Central memory CD8-positive, alpha-beta T cell (primary cell): ENCODE measurements at places on chromosomes 7 and 10.

- DNase-seq: no peak
These were observed 74.8 kb upstream of the RPA3 start for GRCh38 chr7:7793249-7793648.

- DNase-seq: no peak
These were observed 490 bp downstream of the CADPS2 start for GRCh38 chr7:122885583-122886356.

DNA sequence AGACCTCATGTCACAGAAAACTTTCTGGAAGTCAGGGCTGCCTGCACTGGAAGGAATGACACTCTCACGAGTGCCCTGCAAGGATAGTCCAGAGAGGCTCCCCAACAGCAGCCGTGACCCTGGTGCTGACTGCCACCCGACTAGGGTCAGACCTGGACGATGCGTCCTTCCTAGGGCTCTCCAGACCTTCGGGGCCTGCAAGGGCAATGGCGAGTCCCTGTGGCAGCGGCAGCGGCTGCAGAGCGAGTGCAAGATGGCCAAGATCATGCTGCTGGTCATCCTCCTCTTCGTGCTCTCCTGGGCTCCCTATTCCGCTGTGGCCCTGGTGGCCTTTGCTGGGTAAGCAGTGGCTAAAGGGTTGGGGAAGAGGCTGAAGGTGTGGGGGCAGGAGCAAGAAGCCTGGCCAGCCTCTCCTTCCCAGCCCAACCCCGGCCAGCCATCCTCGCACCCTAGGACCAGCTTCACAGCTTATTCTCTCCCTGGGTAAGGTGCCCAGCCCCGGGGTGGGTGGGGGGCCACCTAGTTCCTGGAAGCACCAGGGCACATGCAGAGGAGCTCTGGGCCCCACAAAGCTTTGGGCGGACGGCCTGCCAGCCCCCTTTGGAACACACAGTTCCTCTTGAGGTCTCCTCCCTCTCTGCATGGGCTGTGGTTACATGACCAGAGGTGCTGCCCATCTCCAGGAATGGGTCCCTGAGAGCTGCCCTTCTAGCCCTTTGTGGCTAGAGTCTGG lies 5.5 kb downstream of the OPN4 start:
- no peak for DNase-seq

DNA sequence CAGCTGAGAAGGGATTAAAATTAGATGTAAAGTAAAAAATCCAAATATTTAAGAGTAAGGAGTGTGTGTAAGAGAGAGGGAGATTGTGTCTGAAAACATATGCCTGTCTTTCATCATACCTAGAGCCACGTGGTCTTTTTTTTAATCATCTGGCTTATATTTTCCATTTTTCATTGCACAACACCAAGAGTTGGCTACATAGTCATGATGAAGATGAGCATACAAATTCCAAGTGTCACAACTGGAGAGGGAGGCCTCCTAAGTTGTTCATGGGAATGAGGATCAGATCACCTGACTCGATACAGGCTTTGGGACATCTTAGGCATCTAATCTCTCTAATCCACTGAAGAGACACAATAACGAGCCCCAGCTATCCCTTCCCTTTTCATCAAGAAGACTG lies 47.2 kb upstream of the CCDC3 start:
- no peak for DNase-seq

GRCh38 chr10:4141471-4141870 lies 356.5 kb upstream of the KLF6 start:
- no peak for DNase-seq

DNA sequence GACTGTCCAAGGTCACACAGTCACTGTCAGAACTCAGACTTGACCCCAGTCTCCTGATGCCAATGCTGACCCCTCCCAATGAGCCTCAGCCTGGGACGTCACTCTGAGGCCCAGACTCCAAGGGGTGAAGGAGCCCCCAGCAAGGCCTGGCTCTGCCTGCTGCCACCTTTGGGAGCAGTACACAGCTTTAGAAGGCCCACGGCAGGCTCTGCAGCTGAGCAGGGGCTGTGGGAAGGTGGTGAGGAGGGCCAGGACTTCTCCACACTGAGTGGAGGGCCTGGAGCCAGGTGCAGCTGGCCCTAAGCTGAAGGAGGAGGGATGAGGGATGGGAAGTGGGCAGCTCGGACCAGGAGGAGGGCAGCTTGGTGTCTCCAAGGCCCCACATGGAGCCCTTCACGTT lies 23.9 kb upstream of the ZMIZ1 start:
- DNase-seq: no peak

DNA sequence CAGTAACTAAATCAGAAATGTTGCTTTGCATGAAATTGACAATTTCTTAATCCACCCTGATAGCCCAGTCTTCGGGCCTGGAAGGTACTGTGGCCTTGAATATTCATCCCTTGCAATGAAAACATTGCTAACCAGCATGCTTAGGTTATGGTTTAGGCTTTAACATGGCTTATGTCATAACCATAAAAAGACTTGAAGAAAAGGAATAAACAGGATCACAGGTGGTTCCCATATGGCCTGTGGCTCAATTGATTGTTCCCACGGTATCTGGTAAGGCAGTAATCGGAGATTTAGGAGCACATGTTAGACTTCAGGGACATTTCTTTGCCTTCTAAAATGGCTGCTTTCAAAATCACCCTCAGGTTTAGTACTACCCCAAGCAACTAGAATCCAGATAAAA lies 139.5 kb downstream of the ST7 start:
- DNase-seq: no peak

DNA sequence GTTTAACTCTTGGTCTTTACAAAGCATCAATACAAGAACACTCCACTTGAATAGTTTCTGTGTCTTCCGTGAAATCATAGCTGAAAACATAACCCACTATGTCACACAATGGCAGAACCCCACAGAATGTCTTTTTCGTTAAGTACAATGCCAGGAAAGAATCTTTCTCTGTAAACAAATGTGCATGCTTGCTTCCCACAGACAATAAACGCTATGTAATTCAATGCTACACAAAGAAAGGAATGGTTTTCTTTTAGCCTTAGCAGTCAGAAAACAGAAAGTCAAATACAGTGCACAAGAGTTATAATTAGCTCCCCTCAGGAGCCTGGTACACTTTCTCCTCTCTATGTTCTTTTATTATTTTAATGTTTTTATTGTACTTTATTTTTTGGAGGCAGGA lies 186.1 kb downstream of the SRPK2 start:
- no peak for DNase-seq

GRCh38 chr10:93995598-93996271 lies 2.0 kb downstream of the PLCE1 start:
- DNase-seq: no peak

DNA sequence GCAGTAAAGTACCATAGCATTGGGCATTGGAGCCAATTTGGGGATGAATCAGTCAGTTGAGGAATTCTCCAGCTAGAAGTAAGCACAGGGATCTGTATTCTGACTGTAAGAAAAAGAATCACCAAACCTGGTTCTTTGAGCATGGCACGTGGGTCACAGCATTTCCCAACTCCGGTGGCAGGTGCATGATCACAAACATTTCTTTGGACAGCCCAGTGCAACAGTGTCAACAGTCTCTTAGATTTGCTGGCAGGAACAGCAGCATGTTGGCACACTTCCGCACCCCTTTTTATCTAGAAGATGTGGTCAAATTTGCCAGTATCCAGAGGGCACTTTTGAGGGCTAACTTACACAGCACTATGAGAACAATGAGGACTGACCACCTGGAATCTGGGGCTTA lies 437.5 kb upstream of the GHITM start:
- DNase-seq: no peak

DNA sequence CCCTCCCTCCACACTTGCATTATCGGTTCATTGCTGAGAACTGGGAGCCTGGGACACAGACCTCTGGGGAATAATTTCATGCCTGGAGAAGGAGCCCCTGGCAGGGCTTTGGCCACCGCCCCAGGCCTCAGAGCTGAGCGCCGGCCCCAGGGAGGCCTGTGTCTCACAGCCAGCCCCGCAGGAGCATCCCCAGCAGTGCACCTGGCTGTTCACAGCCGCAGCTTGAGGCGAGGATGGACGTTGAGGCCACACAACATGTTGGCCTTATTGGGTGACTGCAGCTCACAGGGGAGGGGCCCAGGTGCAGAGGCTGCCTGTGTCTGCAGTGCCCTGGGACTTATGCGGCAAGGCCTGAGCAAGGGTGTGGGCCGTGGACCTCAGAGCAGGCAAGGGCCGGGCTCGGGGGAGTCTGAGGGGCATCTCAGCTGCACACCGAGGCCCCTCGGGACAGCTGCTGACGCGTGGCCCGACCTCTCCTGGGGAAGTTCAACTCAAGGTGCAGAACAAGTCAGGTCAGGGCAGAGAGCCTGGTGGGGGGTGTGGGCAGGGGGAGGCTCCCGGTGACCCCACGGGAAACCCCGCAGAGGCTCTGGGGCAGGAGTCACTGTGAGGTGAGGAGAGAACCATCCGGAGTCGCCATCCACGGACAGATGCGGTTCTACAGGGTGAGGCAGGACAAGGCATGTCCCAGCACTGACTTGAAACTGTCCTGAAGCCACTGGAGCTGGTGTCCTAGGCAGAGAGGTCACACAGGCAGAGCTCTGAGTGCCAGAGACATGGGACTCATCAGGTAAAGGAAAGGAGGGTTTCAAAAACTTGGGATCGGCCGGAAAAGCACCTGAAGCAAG lies 13.1 kb upstream of the UBE3C start:
- no peak for DNase-seq

GRCh38 chr10:61804414-61804813 lies 97.1 kb upstream of the ARID5B start:
- no peak for DNase-seq

GRCh38 chr10:103124420-103125096 lies 68.5 kb downstream of the NT5C2 start:
- DNase-seq: no peak

DNA sequence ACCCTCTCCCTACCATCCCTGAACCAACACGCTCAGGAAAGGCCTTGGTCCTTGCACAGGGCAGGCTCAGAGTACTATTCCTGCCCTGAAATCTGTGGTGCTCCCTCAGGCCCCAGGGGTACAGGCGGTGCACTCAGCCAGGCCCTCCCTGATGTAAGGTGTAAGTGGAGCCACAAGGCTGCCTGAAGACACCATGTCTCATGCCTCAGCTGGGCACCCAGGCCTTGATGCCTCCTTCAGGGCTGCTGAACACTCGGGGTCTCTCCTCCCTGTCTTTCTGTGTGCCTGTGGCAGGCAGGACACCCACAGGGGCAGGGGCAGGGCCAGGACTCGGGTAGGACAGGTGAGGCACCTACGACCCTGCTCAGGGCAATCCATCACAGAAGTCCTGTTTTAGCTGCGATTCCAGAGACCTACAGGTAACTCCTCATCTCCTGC lies 22.9 kb upstream of the ANTXRL start:
- DNase-seq: no peak

GRCh38 chr10:71213127-71213621 lies 804 bp downstream of the UNC5B start:
- no peak for DNase-seq

DNA sequence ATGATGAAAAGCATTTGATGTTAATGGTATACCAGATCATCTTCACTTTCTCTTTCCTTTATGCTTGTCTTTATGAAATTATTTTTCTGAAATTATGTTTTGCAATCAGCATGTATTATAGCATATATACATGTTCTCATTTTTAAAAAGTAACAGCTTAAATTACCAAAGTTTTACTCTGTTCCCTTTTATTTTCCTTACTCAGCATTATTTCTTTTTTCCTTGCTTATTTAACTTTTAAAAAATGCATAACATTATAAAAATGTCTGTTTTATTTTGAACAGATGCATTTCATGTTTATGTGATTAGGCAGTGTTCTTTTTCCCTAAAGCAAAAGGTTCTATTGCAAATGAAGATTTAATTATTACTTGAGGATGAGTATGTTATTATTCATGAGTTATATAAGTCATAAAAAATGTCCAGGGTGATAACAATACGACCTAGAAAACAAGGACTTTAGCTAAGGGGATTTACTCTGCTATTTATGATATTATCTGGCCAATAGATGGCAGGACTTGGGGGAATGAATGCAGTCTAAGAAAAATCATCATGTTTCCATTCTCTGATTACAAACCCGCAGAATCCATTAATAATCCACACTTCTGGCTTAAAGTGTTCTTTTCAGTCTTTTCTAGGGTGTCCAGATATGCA lies 38.5 kb downstream of the CABCOCO1 start:
- no peak for DNase-seq

GRCh38 chr7:150961510-150962289 lies 16.4 kb downstream of the KCNH2 start:
- no peak for DNase-seq

DNA sequence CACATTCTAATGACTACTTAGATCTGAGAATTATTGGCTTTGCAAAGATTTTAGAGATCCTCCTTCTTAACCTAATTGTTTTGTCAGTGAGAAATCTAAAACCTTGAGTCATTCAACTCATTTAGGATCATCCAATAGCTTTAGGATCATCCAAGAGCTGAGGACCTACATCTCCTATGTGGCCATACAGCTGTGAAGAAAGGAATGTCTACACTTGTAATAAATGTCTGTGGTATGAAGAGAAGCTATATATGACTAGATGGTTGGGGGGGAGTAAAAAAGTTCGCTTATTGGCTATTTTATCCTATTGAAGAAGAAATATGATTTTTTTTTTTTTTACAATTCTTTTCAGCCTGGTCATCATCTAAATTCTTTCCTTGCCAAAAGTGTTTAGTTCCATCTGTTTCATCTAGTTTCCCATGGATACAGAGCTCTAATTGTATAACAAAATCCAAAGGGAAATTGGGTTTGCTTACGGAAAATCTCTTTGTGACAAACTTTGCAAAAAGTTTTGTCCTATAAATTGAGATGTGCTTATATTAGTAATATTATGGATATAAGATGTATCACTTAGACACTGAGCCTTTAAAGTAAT lies 196.7 kb downstream of the PRKG1 start:
- no peak for DNase-seq

- DNase-seq: no peak
These were observed 4.6 kb downstream of the MARVELD1 start for GRCh38 chr10:97718178-97718577.

GRCh38 chr10:79184145-79184625 lies 115.4 kb downstream of the ZMIZ1 start:
- no peak for DNase-seq

GRCh38 chr10:71811351-71811750 lies 38.0 kb upstream of the VSIR start:
- no peak for DNase-seq

- no peak for DNase-seq
These were observed 28.1 kb upstream of the KIF5B start for GRCh38 chr10:32084185-32084851.

DNA sequence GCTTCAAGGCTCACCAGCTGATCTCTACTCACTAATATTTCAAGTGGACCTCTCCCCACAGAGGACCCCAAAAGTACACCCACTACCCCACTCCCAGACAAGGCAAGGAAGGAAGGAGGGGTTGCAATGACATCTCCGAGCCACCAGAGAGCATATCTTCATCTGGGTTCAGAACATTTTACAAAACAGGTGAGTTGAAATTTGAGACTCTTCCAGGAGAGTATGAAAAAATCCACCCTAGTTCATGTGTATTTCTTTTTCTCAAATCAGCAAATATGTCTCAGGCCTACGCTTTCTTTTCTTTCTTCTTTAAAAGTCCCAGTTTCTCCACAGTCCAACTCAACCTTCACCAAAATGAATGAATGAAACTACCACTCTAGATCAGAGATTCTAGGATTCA lies 61.9 kb downstream of the SGMS1 start:
- DNase-seq: no peak

- no peak for DNase-seq
These were observed 133.2 kb downstream of the CUX1 start for GRCh38 chr7:101950450-101951119.
